Ecto neural progenitor cell (in vitro differentiated cells): ENCODE measurements at places on chromosomes 6 and 20.
A peak's percentile ranks its signal among the peaks of the same experiment; 100 is the strongest.

GRCh38 chr6:31663961-31664789 is 622 bp downstream of the GPANK1 start:
- DNase-seq, result peak; percentile 51

DNA sequence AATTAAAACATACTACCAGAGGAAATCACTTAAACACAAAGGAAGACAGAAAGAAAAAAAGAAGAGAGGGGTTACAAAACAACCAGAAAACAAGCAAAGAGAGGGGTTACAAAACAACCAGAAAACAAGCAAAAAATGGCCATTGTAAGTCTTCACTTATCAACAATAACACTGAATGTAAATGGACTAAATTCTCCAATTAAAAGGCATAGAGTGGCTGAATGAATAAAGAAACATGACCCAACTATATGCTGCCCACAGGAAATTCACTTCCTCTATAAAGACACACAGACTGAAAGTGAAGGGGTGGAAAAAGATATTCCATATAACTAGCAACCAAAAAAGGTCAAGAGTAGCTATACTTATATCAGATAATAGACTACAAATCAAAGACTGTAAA is 180.0 kb downstream of the WDR27 start:
- no peak for DNase-seq

DNA sequence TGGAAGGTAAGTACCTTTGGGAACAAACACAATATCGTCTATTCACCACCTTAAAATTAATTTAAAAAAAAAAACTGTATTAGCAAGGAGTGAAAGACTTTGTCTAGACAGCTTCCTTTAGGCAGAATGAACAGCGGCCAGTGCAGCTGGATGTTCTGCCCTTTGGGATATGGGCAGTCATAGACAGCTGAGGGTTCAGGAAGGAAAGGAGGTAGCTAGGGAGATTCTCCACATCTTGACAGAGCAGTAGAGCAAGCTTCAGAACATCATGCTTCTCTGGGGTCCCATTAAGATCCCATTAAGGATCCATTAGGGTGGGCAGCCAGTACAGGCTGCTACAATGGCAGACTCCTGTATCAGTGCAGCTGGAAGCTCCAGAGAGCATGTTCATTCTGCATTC is 46.5 kb upstream of the PLCB4 start:
- DNase-seq, result no peak

DNA sequence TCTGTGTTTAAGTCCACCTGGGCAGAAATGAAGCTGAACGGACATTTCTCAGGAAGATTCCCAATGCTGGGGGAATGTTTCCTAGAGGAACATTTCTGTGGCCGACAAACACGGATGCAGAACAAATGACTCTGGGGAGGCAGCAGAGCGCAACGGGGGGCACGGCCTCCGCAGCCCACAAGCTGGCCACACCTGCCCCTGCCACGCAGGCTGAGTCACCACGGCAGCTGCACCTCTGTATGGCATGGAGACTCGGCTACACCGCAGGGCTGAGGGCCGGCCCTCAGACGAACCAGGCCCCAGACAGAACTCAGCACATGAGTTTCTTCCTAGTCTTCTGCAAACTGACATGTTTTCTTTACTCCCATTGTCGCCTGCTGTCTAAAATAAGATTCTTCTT is 10.0 kb upstream of the PRR18 start:
- no peak for DNase-seq

DNA sequence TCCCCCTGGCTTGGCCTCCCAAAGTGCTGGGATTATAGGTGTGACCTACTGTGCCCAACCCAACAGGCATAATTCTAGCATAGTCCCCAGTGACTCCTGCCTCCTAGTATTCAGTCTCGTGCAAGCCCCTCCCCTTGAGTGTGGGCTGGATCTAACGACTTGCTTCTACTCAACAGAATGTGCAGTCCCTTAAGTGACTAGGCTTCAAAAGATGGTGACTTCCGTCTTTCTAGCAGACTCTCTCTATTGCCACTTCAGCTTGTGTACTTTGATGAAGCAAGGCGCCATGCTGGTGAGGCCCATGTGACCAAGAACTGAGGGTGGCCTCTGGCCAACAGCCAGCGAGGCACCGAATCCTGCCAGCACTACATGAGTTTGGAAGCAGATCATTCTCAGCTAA is 109.6 kb upstream of the TRAF3IP2 start:
- DNase-seq, result peak; percentile 15

DNA sequence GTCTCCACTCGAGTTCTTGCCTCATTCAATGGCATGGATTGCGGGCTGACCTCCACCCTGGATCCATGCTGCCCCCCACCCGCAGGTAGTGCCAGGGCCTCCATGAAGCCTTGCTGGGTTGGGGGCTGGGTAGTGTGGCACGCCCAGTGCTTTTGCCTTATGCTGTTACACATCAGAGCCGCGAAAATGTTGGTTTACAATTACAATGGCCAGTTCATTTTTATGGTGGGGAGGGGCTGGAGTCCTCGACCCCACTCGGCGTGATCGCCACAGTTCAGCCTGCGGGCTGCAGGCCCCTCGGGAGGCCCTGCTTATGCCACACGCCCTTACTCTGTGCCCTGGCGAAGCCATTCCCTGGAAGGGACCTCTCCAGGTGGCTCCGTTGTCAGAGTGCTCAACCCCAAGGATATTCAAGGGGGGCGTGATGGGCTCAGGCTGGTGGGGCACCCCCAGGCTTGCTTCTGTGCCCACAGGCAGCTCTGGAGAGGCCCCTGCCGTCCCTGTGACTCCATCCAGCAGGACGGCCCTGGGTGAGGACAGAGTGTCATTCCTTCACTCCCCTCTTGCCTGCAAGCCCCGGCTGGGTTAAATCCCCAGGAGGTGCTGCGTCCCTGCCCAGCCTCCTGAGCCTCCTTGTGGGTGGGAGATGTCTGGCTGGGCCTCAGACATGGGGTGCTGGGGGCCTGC is 14.8 kb downstream of the ITPA start:
- no peak for DNase-seq

- DNase-seq, result no peak
These were observed 30.3 kb downstream of the AK9 start for GRCh38 chr6:109660526-109661320.
